H9 (cell line): ENCODE measurements at places on chromosomes 6 and 20. TPM values are rescaled to one million over a fixed set of nuclear protein-coding genes. Genes with fewer than 3 reads are reported as not detected.

The BTNL2 gene
- total RNA-seq, result not detected in 2 replicates

The PRELID3B gene
- total RNA-seq, result 52.6 and 56.5 TPM in 2 replicates

The PLCB4 gene
- total RNA-seq, result 8.4 and 10.1 TPM in 2 replicates

The SLC52A3 gene
- 3.2 and 3.3 TPM in 2 replicates for total RNA-seq

The DEFB132 gene
- total RNA-seq, result not detected in 2 replicates

The ENPP3 gene
- total RNA-seq, result 0.09 and 0.15 TPM in 2 replicates

The WFDC5 gene
- not detected in 2 replicates for total RNA-seq

The EBF4 gene
- total RNA-seq, result 3.9 and 4.3 TPM in 2 replicates

The TMEM151B gene
- 2.4 and 2.7 TPM in 2 replicates for total RNA-seq

The SIRPG gene
- not detected in 2 replicates for total RNA-seq

The CLPSL1 gene
- total RNA-seq, result not detected in 2 replicates

The WFDC10B gene
- total RNA-seq, result not detected in 2 replicates

The TUBB2B gene
- total RNA-seq, result 317 and 320 TPM in 2 replicates

The RHAG gene
- total RNA-seq, result not detected in 2 replicates

The PTK6 gene
- 0.44 and 0.46 TPM in 2 replicates for total RNA-seq

The ZBTB22 gene
- 8.1 TPM in 2 replicates for total RNA-seq

The PPIL6 gene
- 0.26 and 1.0 TPM in 2 replicates for total RNA-seq

The PPP1R14C gene
- 0.09 and 0.37 TPM in 2 replicates for total RNA-seq

The LRFN2 gene
- 0.11 and 0.13 TPM in 2 replicates for total RNA-seq

The FABP7 gene
- total RNA-seq, result 3.3 and 3.9 TPM in 2 replicates

The MATN4 gene
- 0.11 TPM in 1 of 2 replicates, not detected in the other for total RNA-seq

The ZSCAN31 gene
- total RNA-seq, result 3.6 and 7.1 TPM in 2 replicates

The PI3 gene
- not detected in 2 replicates for total RNA-seq

The SLC4A11 gene
- total RNA-seq, result 25.5 and 29.4 TPM in 2 replicates
